Activated naive CD4-positive, alpha-beta T cell treated with anti-CD3 and anti-CD28 coated beads for 36 hours (primary cell): ENCODE measurements at places on chromosomes 5 and 9. TPM values are rescaled to one million over a fixed set of nuclear protein-coding genes. Genes with fewer than 3 reads are reported as not detected.

DNA sequence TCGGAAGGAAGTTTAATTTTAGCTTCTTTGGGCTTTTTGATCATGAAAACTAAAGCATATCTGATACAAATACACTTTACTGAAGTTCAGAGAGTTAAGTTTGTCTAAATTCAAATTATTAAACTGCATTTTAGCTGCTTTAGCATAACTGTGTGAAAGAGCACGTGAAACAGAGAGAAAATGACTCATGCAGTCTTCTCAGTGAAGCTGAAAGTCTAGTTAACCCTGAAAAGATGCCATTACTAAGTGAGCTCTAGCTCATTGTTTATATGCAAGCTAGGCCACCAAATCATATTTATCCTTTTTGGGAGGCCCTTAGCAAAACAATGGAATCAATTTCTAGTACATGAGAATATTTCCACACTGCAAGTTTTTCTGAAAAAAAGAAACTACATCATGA lies 27.6 kb downstream of the TPD52L3 start:
- no peak for DNase-seq

- DNase-seq = no peak
Measured at GRCh38 chr9:92385477-92385876, 18.9 kb downstream of the OGN start.

GRCh38 chr5:96110300-96110699 lies 148.6 kb upstream of the ELL2 start:
- no peak for DNase-seq

DNA sequence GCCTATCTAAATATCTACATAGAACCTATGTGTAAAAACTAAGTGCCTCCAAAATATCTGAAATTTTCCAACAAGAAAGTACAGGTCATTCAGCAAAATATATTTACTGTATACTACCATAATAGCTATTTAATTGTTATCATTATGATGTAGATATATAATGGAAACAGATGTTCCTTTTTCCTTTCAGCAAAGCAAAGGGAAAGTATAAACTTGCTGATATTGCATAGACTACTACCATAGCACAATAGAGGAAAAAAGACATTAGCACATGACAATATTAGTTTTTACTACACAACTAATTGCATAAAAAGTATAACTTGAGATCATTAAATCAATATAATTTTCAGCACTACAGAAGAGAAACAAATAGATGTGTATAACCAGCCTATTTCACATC lies 14.9 kb downstream of the NR2F1-AS1 start:
- no peak for DNase-seq

GRCh38 chr5:151098768-151099121 lies 17.9 kb upstream of the TNIP1 start:
- no peak for DNase-seq

DNA sequence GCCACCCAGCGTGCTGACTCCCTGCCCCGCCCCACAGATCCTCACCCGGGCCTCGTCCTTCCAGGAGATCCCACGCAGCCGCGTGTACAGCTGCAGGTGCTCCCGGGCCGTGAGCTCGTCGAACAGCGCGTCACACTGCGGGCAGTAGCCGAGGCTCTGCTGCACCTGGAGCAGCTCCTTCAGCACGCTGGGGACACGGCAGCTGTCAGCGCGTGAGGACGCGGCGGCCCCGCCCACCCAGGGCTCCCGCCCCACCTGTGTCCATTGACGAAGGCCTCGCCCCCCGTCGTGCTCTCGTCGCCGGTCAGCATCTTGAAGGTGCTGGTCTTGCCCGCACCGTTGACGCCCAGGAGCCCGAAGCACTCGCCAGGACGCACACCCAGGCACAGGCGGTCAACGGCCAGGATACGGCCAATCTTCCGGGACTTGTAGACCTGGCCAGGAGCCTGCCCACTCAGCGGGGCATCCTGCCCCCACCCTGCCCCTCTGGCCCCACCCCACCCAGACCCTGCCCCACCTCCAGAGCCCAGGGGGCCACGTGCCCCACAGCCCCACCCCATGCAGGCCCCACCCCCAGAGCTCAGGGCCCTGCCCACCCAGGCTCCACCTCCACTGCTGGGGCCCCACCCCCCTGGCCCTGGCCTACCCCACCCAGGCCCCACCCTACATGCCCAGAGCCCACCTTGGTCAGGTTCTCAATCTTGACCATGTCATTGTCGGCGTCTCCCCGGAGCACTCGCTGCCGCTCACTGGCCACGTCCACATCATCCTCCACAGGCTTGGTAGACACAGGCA lies 13.8 kb upstream of the CLIC3 start:
- DNase-seq = no peak

DNA sequence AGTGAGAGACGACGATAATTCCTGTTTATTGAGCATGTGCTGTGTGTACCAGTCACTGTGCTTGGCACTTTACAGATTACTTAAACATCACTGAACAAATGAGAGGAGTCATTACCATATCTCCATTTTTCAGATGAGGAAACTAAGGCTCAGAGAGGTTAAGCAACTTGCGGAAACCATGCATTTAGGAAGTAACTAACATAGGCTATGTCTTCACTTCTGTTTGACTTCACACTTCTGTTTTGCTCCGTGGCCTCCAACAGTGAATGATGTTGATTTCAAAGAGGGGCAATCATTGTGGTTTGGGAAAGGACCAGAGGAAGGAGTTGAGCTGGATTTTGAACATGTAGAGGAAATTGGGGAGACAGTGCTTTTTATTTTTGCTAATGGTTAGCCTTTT lies 16.7 kb downstream of the GCNT1 start:
- no peak for DNase-seq

DNA sequence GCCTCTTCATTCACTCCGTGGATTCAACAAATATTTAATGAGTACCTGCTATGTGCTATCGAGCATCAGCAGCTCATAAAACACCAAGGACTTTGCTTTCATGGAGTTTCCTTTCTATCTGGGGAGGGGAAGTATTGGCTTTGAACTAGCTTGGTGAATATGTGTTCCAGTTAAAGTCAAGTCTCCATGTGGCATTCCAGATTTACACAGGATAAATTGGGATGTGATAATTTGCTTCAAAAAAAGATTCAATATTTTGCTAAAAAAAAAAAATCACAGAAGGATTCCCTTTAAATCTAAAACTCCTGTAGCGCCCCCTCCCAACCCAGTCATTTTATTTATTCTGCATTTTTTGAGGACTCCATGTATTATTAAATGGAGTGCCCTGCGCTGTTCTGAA lies 346.3 kb upstream of the SLC30A5 start:
- no peak for DNase-seq

- no peak for DNase-seq
Measured at GRCh38 chr5:166726406-166726805, 1565.0 kb upstream of the WWC1 start.

DNA sequence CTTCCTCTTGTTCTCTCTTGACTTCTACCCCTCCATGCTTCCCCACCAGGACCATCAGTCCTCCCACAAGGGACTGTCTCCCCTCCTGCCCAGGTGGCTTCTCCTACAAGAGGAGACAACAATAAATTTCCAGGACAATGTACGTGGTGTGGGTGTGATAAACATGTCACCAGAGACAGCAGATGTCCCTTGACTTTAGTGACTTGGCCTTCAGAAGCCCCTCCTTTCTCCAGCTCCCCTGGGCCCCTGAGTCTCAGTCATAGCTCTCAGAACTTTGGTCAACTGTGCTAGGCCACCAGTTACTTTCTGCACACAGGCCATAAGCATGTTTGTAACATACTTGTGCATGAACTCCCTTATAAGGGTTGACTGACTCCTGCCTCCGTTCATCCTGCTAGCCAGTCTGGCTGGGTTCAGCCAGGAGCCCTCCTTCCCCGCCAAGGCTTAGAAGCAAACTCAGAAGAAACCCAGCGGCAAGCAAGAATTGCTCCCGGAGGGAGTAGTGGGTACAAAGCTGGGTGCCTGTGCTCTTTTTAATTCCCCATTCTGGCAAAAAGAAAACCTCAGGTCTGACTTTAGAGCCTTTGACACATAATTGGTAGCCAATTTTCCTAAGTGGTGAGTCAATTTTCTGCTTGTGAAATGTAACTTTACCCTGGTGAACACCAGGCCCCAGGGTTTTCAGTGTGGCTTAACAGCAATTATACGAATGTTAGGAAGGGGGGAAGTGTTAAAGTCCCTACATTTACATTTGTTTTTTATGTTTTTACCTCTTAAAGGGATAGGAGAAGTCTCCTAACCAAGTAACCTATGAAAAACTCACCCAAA lies 49.2 kb downstream of the EBF1 start:
- DNase-seq = peak; percentile 14

DNA sequence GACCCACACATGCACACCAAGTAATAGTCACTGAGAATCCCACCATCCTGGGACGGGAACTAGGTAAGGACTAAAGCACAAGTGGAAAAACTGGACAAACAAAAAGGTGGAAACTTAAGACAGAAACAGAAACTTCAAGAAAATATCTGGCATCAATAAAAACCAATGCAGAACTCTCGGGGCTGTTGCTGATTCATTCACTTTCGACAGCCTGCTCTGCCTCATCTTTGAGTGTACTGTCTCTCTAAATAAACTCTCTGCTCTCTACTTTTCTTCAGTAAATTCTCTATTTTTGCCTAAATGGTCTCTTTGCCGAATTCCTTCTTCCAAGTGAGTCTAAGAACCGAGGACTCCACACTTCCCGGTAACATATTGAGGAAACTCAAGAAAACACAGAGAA lies 116.9 kb downstream of the CDH9 start:
- DNase-seq = no peak

DNA sequence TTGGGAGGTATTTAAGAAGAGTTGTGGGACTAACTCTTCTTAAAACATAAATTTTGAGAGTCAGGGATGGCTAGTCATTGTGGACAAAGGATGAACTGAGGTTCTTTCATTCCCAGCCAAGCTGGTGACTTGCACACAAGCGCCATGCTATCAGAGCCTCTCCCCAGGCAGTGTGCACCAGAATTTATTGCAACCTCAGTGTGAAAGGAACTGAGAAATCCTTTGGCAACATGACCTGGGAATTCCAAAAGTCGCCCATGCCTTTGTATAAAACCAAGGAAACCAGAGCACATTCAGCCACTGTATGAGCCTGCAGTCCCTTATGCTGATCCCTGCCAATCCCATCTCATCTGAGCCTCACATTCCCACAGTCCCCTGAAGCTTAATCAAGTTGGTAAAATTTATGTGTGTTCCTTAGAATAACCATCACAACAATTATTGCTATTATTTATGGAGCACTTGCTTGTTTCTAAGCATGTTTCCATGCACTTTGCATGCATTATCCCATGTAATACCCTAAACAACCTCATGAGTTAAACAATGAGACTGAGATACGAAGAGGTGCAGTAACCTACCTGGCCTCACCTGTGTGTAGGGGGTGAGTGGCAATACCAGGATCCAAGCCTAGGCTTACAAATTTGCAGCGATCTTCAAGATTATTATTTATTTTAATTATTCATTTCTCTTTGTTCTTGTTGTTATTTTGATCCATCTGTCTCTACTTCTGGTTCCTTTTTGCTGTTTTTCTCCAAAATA lies 116.4 kb downstream of the NTRK2 start:
- DNase-seq = no peak

DNA sequence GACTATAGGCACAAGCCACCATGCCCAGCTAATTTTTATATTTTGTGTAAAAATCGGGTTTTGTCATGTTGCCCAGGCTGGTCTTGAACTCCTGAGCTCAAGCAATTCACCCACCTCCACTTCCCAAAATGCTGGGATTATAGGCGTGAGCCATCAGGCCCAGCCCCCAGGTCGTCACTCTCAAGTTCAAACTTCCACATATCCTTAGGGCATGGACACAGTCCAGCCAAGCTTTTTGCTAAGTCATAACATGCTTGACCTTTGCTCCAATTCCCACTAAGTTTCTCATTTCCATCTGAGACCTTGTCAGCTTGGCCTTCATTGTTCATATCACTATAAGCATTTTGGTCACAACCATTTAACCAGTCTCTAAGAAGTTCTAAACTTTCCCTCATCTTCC lies 43.9 kb upstream of the ARAP3 start:
- no peak for DNase-seq

DNA sequence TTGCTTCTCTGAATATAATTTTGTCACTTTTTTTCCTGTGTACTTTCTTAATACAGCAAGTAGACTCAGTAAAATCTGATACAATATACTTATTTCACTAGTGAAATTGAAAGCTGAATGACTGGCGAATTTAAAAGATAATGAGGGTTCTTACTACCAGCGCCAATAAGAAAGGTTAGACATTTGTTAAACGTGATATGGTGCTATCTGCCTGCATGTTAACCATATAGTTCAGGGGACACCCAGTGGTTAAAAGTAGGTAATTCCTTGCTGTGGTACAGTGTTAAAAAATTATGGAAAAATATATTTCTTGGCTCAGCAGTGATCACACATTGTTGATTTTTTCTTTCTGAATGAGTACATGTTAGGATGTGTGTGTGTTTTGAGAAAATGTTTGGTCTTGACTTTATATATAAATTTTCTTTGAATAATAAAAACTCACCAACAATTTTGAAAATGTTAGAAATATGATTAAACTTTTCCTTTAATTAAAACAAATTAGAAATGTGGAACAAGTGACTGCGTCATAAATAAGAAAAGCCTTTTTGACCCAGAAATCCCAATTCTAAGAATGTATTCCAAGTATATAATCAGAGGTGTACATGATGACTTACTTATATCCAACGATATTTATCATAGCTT lies 25.8 kb downstream of the CAST start:
- DNase-seq = no peak

The SNCB gene
- not detected for total RNA-seq

The CAMK4 gene
- total RNA-seq = 44.4 TPM
